Prostate gland (tissue), 2 donors: ENCODE measurements at places on chromosomes 6 and 20. TPM values are rescaled to one million over a fixed set of nuclear protein-coding genes. Genes with fewer than 3 reads are reported as not detected.

- no peak for DNase-seq
- no peak overlapping the region for H3K4me3 ChIP-seq
- H3K27ac ChIP-seq: no peak overlapping the region
- H3K36me3 ChIP-seq: no peaks in the 10 kb centered on the region
- no peaks in the 10 kb centered on the region for H3K4me1 ChIP-seq
Observed at GRCh38 chr6:21845439-21846140, 252.0 kb downstream of the SOX4 start.

- H3K4me1 ChIP-seq: no peaks in the 10 kb centered on the region
- DNase-seq: no peak
- no peak overlapping the region for H3K4me3 ChIP-seq
Observed at GRCh38 chr6:63589952-63590411, 17.7 kb downstream of the LOC128125822 start.

MAN1A1 gene
- total RNA-seq: 17.9 TPM

DNA sequence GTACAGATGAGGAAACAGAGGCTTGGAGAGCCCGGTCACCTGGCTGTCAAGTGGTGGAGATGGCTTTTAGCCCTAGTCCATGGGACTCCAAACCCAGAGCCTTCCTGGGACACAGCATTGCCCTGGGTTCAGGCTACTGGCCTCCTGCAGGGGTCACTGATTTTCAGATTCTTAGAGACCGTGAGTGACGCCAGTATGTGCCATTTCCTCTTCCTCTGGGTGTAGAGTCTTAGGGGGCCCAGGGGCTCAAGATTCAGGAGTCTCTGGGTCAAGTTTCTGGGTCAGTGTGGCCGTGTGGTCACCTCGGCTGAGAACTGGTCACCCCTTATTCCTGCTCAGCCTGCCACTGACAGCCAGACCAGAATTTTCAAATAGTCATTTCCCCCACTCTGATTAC lies 574 bp downstream of the ARHGAP40 start:
- H3K27ac ChIP-seq: no peak overlapping the region
- DNase-seq: no peak
- H3K36me3 ChIP-seq: no peaks in the 10 kb centered on the region

KCNK17 gene
- total RNA-seq: 0.64 TPM

RAMACL gene
- total RNA-seq: 1.1 TPM

DNA sequence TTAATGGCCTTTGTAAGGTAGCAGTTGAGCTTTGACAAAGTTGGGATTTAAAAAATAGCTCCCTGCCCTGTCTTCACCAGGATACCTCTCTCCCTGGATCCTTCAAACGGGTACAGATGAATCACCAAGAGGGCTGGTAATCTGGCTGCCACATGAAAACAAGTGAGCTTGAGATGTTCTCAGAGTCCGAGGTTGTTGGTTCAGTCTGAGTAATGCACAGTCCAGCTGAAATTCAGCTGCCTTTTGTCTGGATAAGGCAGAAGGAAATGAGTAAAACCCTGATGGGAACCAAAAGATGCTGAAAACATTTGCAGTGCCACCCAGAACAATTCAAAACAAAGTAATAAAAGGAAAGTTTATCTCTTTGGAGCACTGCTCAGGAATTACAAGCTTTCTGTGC lies 86.8 kb downstream of the GJA1 start:
- H3K27me3 ChIP-seq: no peaks in the 10 kb centered on the region
- peak; percentile 28 for DNase-seq
- peak overlapping the region; percentile 5 for H3K4me3 ChIP-seq
- no peaks in the 10 kb centered on the region for H3K4me1 ChIP-seq
- no peaks in the 10 kb centered on the region for H3K36me3 ChIP-seq

ME1 gene
- total RNA-seq: 6.4 TPM

DNA sequence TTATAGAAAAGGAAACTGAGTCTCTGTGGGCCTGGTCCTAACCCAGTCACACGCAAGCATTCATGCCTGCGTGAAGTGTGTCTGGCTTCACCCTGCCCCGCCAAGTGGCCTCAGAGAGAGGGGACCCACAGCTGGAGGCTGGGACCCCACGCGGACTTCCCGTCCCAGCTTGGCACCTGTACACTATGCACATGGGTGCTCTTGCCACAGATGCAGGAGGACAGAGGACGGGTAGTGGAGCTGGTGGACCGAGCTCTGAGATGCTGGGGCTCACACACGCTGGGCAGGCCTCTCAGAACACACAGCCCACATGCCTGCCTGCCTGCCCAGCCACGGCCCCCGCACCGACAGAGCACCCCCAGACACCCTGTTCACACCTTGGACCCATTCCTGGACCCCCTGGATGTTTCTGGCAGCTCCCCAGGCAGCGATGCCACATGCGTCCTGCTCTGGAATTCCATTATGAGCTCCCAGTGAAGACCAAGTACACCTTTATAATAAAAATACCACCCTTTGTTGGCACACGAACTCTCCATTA lies 24.9 kb upstream of the SMOC2 start:
- H3K27ac ChIP-seq: no peak overlapping the region
- no peak for DNase-seq
- no peaks in the 10 kb centered on the region for H3K27me3 ChIP-seq

PRL gene
- not detected for total RNA-seq

DNA sequence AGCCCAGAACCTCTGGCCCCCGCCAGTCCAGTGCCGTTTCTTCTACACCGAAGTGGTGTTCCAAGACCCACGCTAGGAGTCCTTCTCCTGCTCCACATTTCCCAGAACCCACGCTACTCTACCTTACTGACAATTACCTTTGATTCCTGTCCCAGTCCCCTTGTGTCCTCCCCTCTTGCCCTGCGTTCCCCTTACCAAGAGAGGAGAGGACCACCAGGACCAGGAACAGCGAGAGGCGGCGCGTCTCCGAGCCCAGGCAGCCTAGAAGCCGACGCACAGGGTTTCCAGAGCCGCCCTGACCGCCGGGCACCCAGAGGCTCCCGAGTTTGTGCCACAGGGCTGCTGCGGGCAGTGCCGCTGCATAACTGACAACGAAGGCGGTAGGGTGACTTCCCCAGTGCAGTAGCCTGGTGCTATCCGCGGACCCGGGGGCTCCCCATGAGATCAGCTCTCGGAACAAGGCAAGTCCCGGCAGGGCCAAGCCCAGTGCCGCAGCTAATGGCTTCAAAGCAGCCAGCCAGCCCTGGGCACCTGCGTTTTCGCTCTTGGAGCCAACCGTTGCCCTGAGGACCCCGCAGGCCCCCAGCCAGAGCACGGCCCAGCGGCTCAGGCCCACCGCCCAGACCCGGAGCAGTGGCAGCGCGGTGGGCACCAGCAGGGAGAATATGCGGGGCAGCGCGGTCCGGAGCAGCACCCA lies 512 bp downstream of the TAP1 start:
- peak overlapping the region; percentile 99 for H3K27ac ChIP-seq
- no peaks in the 10 kb centered on the region for H3K27me3 ChIP-seq
- H3K4me3 ChIP-seq: peak overlapping the region; percentile 97
- peak; percentile 53 for DNase-seq
- peaks cover 10% of the 10 kb centered on the region for H3K4me1 ChIP-seq
- no peaks in the 10 kb centered on the region for H3K36me3 ChIP-seq

- no peaks in the 10 kb centered on the region for H3K4me1 ChIP-seq
- H3K4me3 ChIP-seq: no peak overlapping the region
- H3K27ac ChIP-seq: no peak overlapping the region
- H3K27me3 ChIP-seq: no peaks in the 10 kb centered on the region
- H3K36me3 ChIP-seq: no peaks in the 10 kb centered on the region
Observed at GRCh38 chr6:35051396-35051795, 89.7 kb downstream of the TCP11 start.

TRIM31 gene
- total RNA-seq: not detected

SLC4A11 gene
- 9.2 TPM for total RNA-seq

DNA sequence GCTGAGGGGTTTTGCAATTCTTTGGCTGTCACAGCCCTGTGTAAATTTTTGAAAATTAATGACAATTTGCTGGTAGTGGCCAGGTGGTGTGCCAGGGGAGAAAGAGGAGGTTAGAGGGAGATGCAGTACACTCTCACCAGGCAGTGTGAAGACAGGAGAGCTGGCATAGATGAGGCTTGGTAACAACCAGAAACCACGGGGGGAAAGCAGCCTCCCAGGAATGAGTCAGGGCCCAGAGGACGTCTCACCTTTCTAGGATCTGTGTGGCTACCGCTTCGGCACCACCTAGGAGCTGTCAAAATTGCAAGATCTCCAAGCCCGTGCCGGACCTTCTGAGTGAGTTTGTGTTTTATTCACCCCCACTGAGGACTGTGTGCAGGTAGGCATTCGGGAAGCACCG lies 171.4 kb downstream of the PACRG start:
- no peaks in the 10 kb centered on the region for H3K4me1 ChIP-seq
- H3K36me3 ChIP-seq: no peaks in the 10 kb centered on the region
- H3K4me3 ChIP-seq: no peak overlapping the region
- DNase-seq: no peak

- H3K27ac ChIP-seq: no peak overlapping the region
- H3K36me3 ChIP-seq: no peaks in the 10 kb centered on the region
- H3K4me1 ChIP-seq: no peaks in the 10 kb centered on the region
- H3K4me3 ChIP-seq: no peak overlapping the region
- no peaks in the 10 kb centered on the region for H3K27me3 ChIP-seq
Observed at GRCh38 chr6:63759605-63760105, 124.1 kb downstream of the PHF3 start.

SIRPD gene
- total RNA-seq: 1.9 TPM

DNA sequence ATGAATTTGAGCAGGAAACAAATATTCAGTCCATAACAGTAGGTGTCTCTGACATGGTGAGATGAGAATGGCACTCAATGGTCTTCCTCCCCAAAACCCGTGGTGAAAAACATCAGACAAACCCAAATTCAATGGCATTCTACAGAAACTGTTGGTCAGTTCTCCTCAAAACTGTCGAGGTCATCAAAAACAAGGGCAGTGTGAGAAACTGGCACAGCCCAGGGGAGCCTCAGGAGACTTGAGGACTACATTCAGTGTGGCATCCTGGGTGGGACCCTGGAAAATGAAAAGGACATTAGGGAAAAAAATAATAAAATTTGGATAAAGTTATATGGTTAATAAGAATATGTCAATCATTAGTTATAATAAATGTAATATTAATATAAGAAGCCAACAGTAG lies 40.6 kb downstream of the LBP start:
- no peaks in the 10 kb centered on the region for H3K27me3 ChIP-seq
- no peaks in the 10 kb centered on the region for H3K36me3 ChIP-seq
- H3K27ac ChIP-seq: no peak overlapping the region
- no peak for DNase-seq

GRCh38 chr6:87736809-87737540 lies 34.9 kb upstream of the AKIRIN2 start:
- no peaks in the 10 kb centered on the region for H3K4me1 ChIP-seq
- no peaks in the 10 kb centered on the region for H3K36me3 ChIP-seq
- DNase-seq: no peak
- no peaks in the 10 kb centered on the region for H3K27me3 ChIP-seq

MAP3K5 gene
- total RNA-seq: 65.7 TPM

SPDEF gene
- 738 TPM for total RNA-seq

FAM83C gene
- 0.28 TPM for total RNA-seq

- no peak overlapping the region for H3K4me3 ChIP-seq
- no peak for DNase-seq
- peaks cover 1% of the 10 kb centered on the region for H3K36me3 ChIP-seq
- H3K27me3 ChIP-seq: no peaks in the 10 kb centered on the region
Observed at GRCh38 chr20:45429618-45430017, 13.7 kb downstream of the PIGT start.

GRCh38 chr6:4101298-4101697 lies 22.4 kb upstream of the FAM217A start:
- H3K27ac ChIP-seq: no peak overlapping the region
- no peak for DNase-seq
- no peaks in the 10 kb centered on the region for H3K27me3 ChIP-seq
- H3K4me1 ChIP-seq: peaks cover 7% of the 10 kb centered on the region

WFDC12 gene
- total RNA-seq: not detected

- H3K27me3 ChIP-seq: no peaks in the 10 kb centered on the region
- H3K36me3 ChIP-seq: no peaks in the 10 kb centered on the region
- no peaks in the 10 kb centered on the region for H3K4me1 ChIP-seq
- no peak for DNase-seq
Observed at GRCh38 chr20:22403632-22404361, 180.6 kb downstream of the FOXA2 start.

DNA sequence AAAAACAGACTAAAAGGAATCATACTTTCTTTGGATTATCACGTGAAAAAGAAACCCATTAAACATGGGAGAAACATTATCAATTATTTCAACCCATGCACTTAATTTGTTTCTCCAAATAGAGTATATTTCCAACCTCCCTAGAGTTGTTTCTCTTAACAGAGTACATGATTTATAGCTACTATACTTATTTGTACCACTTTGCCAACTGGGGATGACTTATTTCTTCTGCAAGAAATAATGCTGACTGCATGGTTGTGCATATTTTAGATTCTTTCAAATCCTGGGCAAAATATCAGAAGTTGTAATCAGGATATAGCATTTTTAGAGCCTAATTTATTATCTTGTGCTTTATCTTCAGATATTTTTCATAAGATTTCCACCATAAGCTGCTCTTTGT lies 629.1 kb upstream of the EYS start:
- H3K36me3 ChIP-seq: no peaks in the 10 kb centered on the region
- no peak for DNase-seq
- no peak overlapping the region for H3K4me3 ChIP-seq
- no peaks in the 10 kb centered on the region for H3K4me1 ChIP-seq
- no peaks in the 10 kb centered on the region for H3K27me3 ChIP-seq
- H3K27ac ChIP-seq: no peak overlapping the region

DNA sequence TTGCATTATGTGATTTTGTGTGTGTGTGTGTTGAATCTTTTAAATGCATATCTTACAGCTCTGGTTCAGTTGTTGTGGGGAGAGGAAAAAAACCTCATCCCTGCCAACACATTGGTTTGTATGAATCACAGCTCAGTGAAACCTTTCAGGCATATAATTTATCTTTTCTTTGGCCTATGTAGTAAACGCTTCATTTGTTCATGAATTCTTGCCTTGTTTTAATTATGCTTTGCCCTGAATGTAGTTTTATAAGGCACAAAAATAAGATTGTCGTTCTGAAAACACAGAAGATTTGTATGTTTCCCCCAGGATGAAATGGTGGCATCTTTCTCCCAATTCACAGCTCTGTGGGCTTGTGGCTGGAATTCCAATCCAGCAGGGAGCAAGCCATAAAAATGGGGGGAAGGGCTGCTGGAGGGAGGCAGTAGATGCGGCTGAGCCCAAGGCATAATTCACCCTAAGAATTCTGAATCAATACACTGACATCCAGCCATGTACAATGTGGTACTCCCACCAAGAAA lies 45.1 kb downstream of the BCAS1 start:
- H3K4me3 ChIP-seq: no peak overlapping the region
- H3K4me1 ChIP-seq: no peaks in the 10 kb centered on the region
- H3K27ac ChIP-seq: no peak overlapping the region
- no peak for DNase-seq
